ENCODE measurements at places on chromosomes 2 and 18.

GRCh38 chr18:71936744-71937143, 607.4 kb downstream of the CBLN2 start:
- DNase-seq = no peak

GRCh38 chr2:231256494-231256893, 58.1 kb downstream of the ARMC9 start:
- DNase-seq = no peak

GRCh38 chr2:67448648-67449047, 51.5 kb downstream of the ETAA1 start:
- DNase-seq = no peak

- no peak for DNase-seq
Measured at GRCh38 chr2:29270701-29271121, 155.5 kb downstream of the CLIP4 start.

GRCh38 chr18:51614967-51615571, 417.6 kb upstream of the MEX3C start:
- DNase-seq = no peak

DNA sequence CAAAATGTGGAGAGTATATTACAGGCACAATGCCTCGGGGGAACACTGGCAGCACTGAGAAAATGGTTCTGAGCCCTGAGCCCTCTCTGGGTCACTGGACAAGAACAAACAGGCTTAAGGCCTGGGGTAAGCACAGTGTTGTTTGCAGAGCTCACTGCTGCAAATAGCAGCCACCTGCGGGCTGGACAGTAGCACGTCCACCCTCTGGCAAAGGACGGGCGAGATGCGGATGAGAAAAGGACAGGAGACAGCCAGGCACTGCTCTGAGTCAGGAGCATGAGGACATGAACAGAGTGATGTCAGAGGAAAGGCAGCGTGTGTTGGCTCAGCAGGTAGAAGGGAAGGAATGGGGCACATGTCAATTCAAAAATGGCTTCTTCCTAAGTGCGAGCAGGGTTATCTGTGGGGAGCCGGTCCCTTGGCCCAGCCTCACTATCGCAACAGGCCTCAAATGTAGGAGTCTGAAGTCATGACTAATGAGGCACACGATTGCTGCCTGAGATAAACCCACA, 25.9 kb upstream of the NEB start:
- no peak for DNase-seq

GRCh38 chr2:126786765-126787164, 111.9 kb upstream of the TEX51 start:
- DNase-seq = no peak

- no peak for DNase-seq
Measured at GRCh38 chr2:39989888-39990287, 210.8 kb upstream of the THUMPD2 start.

DNA sequence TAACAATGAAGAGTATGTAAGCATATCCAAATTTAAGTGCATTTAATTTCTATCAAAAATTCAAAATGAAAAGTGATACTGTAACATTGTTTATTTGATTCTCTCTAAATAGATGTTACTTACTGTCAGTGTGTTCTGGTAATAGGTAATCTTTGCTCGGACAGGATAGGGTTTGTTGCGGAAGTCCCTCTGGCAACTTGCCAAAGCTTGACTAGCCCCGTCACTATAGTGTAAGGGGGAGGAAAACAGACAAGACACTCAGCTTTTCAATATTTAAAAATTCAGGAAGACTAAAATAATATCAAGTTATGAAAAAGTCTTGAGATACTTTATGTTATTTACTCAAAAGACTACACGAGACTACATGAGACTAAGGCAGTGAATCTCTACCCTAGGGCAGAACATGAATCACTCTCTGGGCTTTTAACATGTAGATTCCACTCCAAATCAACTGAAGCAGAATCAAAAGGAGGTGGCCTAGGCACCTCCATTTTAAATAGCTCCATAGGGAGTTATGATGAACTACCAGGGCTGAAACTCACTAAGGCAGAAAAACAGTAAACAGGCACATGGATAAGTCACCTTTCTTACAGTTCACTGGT, 5.9 kb downstream of the LMAN1 start:
- no peak for DNase-seq

GRCh38 chr2:108314586-108315296, 26.0 kb downstream of the SULT1C2 start:
- no peak for DNase-seq

- DNase-seq = no peak
Measured at GRCh38 chr2:48733067-48733503, 22.4 kb downstream of the LHCGR start.

GRCh38 chr2:226093364-226093763, 693.9 kb downstream of the NYAP2 start:
- no peak for DNase-seq

GRCh38 chr18:76452357-76452756, 42.7 kb downstream of the ZNF516 start:
- DNase-seq = no peak

DNA sequence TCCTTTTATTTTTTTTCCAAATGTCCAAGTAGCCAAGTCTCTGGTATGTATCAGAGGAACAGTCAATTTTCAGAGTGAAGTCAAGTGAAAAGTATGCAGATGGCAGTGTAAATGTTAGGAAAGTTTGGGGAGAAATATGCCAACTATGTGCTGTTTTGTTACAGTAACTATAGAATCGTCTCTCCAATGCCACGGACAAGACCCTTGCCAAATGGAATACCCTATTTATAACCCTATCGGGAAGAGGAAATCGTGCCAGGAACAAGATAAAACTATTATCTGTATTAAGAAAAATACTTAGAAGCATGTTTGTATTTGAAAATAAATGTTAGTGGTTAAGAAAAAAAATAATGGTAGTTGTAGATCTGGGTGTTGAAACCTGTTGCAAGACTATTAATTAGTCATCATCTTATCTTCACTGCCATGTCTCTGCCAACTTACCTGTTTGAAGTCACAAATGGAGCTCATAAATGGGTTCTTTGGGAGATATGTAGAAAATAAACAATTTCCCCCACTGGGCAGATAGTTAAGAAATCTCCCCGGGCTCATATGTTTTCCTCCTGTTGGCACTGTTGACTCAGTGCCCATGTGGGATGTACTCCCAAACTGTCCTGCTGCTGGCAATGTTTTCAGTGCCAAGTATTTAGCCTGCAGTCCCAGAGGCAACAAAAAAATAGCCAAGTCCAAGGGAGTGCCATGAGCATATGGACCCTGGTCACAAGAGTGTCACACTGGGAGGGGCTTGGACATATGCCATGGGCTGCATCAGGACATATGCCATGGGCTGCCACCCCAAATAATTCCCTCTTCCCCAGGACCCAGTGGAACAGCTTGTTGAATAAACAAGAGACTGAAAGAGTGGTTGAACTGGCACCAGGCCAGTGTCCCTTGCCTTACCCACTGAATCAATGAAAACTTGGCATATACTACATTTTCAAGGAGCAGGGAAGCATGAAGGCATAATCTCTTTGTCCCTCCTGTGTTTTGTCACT, 366.9 kb downstream of the OSR1 start:
- DNase-seq = no peak
